NCI-H1092 (cell line): ENCODE measurements at places on chromosomes 3 and 15.

DNA sequence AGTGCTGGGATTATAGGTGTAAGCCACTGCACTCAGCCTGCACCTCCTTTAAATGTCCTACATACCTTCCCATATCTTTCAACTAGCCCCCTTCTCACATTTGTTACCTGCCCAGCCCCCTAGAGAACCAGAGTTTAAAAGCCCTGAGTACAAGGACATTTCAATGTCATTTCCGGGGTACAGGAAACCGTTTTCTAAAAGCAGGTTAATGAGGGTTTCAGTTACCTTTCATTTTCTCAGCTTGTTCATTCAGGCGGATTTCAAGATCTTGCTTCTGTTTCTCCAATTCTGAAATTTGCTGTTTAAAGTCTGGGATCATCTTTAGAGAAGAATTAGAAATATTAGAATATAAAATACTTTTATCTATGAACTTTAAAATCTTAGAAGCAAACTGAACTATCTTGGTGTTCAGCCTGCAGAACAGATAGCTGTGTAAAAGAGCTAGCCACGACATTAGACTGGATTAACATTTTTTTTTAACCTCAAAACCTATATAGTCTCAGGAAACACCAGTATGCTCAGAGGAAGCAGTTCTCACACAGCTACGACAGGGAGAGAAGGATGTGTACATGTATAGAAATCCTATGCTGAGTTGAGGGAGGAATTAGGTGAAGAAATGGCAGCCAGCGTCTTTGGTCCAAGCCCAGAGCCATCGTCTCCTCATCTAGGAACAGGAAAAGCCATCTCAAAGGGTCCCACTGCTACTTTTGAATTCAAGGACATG lies 29.9 kb upstream of the GNB5 start:
- no peak for DNase-seq

GRCh38 chr15:66864871-66865281 lies 162.8 kb downstream of the SMAD6 start:
- DNase-seq, result no peak

GRCh38 chr3:136682740-136683312 lies 69.4 kb downstream of the STAG1 start:
- no peak for DNase-seq

DNA sequence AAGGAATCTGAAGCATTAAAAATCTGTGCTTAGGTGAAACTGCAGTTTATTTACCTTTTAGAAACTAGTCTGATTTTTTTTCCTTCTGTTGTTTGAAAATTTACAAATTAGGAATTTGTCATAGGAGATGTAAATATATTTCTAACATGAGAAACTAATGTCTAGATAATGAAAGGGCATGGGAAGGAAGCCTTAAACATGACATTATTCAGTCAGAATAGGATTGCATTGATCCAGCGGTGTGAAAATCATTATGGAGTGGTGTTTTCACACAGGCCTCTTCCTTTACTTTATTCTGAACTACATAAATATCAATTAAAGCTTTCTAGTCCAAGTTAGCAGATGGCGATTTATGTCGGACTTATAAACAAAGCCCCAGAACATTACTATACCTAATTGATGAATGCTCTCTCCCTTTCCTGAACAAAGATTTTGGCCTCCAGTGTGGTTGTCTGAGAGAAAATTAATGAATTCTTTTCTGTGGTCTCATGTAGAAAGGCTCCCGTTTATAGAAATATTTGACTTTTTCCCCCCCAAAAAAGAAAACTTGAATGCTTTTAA lies 37.9 kb downstream of the FNDC3B start:
- DNase-seq, result no peak

DNA sequence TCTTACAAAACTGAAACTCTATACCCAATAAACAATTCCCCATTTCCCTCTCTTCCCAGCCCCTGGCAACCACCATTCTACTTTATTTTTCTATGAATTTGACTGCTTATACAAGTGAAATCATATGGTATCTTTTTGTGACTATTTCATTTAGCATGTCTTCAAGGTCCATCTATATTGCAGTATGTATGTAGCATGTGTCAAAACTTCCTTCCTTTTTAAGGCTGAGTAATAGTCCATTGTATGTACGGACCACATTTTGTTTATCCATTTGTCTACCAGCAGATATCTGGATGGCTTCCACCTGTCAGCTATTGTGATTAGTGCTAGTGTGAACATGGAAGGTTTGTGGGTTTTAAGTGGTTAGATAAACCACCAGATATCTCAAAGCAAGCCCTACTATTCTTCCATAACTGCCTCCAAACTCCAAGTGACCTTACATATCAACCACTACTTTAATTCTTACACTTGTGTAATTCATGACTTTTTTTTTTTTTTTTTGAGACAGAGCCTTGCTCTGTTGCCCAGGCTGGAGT lies 134.7 kb downstream of the TMCC1 start:
- DNase-seq, result no peak

DNA sequence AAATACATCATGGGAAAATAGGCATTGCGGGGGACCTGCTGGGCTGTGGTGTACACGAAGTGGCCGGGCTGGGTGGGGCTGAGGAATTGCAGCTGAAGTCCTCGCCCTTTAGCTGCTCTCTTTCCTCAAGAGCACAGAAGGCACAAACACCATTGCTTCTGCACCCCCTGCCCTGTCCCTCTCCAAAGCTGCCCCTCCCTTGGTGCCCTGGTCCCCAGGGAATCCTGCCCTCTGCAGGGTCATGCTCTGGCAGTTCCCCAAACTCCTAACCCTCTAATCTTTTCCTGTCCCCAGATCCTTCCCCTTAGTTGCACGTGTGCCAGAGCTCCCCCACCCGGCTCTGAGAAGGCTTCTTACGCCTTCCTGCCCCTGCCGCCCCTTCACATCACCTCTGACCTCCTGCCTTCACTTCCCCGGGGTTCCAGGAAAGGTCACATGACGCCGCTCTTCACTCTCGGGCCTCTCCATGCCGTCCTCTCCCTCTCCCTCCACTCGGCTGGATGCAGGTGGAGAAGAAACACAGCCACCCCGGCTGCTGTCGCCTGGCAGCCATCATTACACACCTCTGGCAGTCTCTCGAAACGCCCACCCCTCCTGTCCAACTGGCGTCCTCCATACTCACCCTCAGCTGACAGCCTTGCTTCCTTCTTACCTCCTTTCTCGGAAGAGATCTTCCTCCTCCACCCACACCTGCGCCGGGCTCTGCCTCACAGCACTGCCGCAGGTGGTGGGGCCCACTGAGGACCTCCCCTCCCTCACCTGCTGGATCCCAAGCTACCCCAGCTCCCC lies 6.9 kb upstream of the PCSK6 start:
- DNase-seq, result no peak

DNA sequence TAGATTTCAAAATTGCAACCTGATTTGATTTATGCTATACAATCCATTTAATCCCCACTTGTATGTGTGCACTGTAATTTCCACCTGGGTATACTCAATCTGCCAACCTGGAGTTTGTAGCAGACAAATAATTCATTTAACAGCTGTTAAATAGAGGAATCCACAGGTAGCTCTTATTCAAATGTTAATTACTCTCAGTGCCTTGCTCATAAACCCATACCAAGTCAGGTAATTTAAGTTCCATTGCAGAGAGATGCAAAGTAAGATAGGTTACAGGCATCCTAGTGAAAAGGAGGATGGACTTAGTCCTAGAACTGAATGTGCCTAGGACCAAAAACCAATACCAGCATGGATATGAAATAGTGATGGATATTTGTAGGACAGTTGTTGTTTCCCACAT lies 674.2 kb downstream of the TBL1XR1 start:
- no peak for DNase-seq
